ENCODE measurements at places on chromosomes 12 and 14.

- DNase-seq = no peak
Measured at GRCh38 chr14:29028973-29029582, 262.5 kb downstream of the FOXG1 start.

DNA sequence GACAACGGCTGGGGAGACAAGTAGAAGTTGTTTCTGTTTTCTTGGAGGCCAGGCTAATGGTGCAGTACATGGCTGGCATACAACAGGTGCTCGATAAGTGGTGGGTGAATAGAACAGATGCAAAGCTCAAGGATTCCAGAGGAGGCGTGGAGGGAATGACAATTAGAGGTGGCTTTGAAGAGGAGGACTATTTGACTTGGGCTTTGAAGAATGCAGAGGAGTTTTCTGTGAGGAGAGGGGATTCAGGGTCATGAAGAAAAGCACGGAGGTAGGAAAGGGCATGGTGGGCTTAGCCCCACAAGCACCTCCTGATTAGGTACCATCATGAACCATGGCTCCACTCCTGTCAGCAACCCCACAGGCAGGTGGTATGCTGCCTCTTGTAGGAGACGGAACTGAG, 142.3 kb downstream of the RBM19 start:
- no peak for DNase-seq

DNA sequence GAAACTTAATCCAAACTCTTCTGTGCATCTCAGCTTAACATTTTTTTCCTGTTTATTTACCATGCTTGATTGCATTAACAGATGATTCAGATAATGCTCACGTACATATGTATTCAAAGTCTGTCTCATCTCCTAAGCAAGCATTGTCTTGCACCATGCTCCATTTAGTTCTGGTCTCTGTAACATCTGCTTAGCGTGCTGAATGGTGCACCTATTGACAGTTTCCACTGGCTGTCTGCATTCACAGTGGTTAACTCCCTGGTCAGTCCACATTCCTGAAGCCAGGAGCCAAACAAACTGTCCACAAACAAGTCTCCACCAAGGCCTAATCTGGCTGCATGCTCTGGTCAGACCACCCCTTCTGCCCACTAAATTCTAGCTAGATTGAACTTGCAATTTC, 83.9 kb downstream of the KNTC1 start:
- no peak for DNase-seq

GRCh38 chr12:19186722-19187661, 57.5 kb downstream of the PLEKHA5 start:
- DNase-seq = no peak

GRCh38 chr12:115849262-115849943, 428.1 kb downstream of the MED13L start:
- no peak for DNase-seq

- no peak for DNase-seq
Measured at GRCh38 chr14:21902561-21903181, 229.1 kb upstream of the OR4E1 start.

DNA sequence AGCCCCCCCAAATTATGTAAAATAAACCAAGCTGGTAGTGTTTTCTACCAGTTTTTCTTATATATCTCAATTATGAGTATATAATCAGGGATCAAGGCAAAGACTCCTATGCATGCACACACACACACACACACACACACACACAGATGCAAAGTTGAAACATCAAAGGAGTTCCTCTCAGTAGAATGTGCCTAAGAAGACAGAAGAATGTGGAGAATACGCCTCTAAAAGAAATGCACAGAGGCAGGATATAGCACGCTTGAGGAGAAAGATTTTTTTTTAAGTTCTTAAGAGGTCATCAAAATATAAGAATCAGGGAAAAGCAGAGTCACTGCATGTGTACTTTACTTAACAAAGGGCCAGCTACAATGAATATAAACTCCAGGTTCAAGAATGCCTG, 138.2 kb upstream of the CLEC14A start:
- no peak for DNase-seq

- no peak for DNase-seq
Measured at GRCh38 chr14:90692826-90693225, 123.4 kb downstream of the TTC7B start.

- DNase-seq = no peak
Measured at GRCh38 chr12:88431246-88431645, 149.0 kb downstream of the KITLG start.

DNA sequence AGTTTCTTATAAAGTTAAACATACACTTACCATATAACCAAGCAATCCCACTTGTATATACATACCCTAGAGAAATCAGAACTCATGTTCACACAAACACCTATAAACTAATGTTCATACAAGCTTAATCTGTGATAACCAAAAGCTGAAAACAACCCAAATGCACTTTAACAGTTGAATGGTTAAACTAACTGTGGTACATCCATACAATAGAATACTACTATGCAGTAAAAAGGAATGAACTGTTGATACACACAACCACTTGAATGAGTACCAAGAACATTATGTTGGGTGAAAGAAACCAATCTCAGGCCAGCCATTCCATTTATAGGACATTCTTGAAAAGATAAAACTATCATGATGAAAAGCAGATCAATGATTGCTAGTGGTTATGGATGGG, 427.6 kb downstream of the DPF3 start:
- DNase-seq = no peak

- DNase-seq = no peak
Measured at GRCh38 chr14:56180754-56181542, 62.7 kb downstream of the PELI2 start.

- peak; percentile 77 for DNase-seq
Measured at GRCh38 chr12:79407671-79408622, 282.8 kb downstream of the PAWR start.

GRCh38 chr14:46344327-46344937, 307.1 kb downstream of the RPL10L start:
- DNase-seq = no peak

DNA sequence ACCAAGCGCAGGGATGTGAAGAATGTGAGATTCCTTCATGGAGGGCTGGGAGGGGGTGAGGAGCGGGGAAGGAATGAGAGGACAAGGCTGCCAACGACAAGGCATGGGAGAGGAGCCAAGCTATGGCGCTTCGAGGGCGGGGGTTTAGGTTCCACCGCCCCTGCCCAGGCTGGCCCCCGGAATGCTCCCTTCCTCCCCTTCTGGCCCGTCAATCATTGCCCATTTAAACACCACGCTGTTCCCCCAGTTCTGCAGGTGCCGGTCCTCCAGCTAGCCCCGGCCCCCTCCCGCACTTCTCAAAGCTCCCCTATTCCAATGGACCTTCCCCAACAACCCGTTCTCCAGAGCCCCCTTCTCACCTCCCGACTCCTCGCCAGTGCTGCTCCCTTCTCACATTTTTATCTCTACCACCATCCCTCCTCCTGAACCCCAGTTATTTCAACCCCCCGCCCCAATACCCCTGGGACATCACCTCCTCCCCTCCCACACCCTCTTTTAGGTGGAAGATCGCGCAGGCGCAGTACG, 428 bp downstream of the RNF41 start:
- no peak for DNase-seq

DNA sequence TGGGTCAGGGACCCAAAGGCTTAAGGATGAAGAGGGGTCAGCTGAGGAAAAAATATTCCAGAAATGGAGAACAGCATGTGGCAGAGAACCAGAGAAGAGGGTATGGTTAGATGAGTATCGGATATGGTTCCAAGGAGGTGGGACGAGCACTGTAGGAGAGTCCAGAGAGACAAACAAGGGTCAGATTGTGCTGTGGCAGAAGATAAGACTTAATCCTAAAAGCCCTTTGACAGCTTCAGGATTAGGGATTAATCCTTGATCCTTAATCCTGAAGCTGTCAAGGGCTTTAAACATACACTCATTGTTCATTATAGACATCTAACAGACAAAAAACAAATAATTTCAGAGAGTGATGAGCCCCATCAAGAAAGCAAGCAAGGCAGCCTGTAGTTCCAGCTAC, 124.0 kb downstream of the SPTSSA start:
- no peak for DNase-seq

GRCh38 chr12:26976687-26977086, 37.5 kb downstream of the TM7SF3 start:
- no peak for DNase-seq

GRCh38 chr12:43285159-43285598, 266.8 kb downstream of the ADAMTS20 start:
- DNase-seq = no peak

DNA sequence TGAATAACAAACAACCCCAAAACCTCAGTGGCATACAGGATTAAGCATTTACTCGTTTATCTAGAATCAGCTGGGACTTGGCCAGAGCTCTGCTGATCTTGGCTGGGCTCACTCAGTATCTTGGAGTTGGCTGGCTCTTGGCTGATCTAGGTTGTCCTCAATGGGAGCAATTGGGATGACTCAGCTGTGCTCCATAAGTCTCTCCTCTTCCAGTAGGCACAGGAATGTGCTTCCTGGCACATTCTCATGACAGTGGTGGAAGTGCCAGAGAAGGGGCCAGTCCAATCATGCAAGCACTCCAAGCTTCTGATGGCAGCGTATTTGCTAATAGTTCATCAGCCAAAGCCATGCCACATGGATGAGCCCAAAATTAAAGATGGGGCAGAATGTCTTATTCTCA, 41.7 kb upstream of the ANO4 start:
- no peak for DNase-seq

DNA sequence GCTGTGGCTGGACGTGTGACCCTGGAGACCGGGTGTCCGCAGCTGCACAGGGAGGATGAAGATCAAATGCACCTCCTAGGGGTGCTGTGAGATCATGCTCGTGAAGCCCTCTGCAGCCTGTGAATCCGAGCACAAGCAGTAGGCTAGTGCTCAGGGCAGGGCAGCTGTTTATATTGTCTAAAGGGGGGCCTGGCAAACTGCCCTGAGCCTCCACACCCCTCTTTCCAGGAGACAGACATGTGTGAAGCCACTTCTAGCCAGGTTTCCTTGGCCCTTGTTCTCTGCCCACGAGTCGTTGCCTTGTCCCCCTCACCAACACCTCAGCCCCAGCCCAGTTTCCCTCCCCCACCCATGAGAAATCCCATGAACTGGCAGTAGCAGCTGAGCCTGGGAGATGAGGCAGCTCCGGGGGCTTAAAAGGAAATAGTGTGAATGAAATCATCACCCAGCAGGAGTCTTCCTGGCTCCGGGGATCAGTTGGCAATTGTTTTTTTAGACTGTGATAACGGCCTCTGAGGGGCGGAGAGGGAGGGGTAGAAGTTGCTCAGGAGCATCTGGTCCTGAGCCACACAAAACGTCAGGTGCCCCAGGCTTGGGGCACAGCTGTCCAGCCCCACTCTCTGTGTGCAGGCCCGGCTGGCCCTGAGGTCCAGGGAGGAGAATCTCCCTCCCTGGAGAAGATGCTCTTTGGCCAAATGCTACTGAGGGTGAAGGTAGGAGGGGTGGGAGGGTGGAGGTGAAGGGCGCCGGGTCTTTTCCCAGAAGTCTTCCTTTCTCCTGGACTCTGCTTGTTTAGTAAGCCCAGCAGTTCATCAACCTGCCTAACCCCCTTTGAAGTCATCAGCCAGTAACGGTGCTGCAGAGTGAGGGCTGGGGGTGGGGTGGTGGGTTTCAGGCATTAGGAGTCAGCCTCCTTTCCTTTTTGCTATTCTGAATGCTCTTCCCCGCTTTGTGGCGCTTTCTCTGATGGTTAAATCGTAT, 4.0 kb downstream of the FGF6 start:
- no peak for DNase-seq

DNA sequence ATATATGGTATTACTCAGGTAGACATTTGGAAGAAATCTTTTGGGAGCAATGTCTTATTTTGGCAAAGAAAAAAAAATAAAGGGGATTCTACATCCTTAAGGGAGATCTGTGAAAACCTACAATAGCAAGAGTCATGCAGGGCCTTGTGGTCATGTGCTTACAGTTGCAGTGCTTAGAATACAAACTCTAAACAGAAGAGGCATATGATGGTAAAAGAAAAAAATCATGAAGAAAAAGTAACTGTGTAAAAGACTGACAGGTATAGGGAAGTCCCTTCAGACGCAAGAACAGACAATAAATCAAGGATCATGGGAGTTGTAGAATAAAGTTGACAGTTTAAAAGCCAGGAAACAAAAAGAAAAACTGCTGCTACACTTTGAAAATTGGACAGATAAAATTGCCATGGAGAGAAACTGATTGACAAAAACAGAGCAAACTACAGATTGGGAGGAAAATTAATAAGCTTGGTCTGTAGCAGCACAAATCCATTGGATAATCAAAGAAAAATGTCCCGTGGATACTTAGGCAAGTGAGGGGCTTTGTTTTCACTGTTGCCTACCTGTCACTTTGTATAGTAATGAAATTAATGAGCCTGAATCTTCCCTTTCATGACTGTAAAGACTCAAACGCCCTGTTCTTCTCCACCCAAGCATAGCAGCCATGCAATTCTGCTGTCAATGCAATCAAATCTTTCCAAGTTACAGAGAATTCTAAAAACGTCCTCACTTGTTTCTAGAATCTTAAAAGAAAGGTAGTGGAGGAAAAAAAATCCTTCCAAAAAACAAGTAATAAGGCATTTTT, 402.0 kb downstream of the SYT1 start:
- DNase-seq = no peak
